NCI-H1105 (cell line): ENCODE measurements at places on chromosomes 1 and 21.

DNA sequence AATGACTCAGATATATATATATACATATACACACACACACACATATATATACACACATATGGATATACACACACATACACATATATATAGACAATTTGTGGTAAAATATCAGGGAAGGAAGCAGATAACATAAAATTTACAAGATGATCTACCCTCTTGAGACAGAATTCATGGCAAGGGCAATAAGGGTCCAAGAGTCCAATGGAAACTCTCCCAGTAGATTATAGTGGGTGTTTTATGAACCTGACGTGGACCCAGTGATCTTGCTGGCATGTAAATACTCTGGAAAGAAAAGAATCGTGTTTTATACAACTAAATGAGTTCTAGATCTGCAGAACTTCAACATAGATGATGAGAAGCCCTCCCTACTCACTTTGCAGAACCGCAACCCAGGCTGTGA lies 49.3 kb downstream of the DENND1B start:
- no peak for DNase-seq

DNA sequence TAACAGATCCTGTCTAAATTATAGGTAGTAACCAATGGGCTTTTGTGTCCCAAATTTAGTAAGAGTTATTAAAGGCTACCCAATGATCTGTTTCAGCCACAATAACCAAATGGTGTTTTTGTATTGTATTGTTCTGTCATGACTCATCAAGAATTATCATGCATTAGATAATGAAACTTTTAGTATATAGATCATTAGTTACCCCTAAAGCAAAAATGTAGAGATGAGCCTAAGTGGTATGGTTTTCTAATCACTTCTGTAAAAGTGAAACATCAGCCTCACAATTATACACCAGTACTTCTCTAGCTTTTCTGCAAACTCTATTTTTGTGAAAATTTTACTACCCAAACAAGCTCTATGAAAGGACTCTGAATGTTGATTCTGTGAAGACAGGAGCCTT lies 71.4 kb downstream of the LRRC7 start:
- no peak for DNase-seq

- DNase-seq = no peak
Measured at GRCh38 chr1:21553116-21553926, 44.1 kb downstream of the ALPL start.

DNA sequence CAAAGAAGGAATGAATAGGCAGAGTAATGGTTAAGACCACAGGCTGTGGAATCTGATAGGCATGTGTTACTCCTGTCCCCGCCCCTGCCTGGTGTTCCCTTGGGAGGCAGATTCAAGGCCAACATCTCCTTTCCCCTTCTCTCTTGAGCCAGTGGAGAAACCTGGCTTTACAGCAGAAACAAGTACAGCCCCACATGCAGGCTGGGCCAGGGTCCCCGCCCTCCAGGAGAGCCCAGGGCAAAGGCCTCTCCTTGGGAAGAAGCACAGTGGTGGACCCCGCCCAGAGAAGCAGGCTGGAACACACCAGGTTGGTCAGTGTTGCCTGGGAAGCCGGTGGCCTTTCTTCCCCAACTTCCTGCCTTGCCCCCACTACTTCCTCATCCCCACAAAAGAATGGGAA lies 6.8 kb downstream of the C1orf167 start:
- no peak for DNase-seq

- no peak for DNase-seq
Measured at GRCh38 chr1:211329764-211330201, 3.1 kb downstream of the TRAF5 start.

DNA sequence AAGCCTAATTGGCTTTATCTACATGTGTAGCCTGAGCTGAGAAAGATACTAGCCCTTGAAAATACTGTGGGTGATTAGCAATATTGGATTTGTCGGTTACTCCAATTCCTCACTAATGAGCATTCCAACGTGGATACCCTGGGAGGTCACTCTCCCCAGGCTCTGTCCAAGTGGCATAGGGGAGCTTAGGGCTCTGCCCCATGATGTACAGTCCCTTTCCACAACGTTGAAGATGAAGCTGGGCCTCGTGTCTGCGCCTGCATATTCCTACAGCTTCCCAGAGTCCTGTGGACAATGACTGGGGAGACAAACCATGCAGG lies 2.6 kb downstream of the RCC1 start:
- DNase-seq = no peak

DNA sequence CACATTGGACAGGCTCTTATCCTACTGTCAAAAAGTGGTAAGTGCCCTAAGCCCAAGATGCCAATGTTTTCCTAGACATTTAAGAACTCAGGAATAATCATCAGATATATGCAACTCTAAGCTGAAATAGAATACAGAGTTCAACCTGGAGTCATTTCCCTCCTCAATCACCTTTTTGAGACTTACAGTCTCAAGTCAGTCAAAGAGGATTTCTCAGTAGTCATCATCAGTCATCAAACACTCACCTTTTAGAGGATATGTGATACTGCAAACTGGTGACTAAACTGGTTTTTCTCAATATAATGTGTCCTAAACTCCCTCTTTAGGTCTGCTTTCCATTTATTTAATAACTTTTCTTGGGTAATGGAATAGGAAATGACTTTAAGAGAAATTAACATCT lies 145.3 kb upstream of the ADAMTS5 start:
- DNase-seq = no peak

DNA sequence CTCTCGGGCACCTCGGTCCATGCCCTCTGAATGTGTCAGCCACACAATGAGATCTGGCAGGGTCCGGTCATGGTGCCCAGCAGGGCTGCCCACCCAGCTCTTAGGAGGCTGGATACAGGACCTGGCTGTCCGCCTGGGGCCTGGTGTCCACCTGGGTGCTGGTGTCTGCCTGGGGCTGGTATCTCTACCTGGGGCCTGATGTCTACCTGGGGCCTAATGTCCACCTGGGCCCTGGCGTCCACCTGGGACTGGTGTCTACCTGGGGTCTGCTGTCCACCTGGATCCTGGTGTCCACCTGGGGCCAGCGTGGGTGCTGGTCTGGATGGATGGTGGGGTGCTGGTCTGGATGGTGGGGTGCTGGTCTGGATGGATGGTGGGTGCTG lies 45.1 kb upstream of the ACTRT2 start:
- no peak for DNase-seq

DNA sequence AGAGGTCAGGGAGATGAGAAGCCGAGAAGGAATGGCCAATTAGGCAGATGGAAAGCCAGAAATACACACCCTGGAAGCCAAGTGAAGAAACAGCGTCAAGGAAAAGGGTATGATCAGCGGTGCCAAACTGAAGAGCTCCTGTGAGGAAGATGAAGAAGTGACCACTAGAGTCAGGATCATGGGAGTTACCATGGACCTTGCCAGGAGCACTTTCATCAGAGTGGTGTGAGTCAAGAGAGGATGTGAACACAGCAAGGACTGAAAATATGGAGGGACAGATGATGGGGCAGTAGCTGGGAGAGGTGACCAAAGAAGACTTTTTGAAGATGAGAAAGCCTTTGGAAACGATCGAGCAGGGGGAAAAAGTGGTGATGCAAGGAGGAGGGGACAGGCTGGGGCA lies 50.4 kb downstream of the CD34 start:
- no peak for DNase-seq

DNA sequence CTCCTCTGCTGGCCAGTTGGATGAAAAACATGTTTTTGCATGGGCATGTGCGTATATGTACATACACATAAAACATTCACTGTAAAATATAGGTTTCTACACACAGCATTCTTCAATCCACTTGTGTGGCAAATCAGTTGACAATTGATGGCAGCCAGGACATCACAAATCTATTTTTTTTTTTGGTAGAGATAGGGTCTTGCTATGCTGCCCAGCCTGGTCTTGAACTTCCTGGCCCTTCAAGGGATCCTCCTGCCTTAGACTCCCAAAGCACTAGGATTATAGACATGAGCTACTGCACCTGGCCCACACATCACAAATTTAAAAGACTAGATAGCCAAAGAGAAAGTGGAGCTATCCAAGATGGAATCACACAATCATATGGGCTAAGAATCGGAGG lies 39.6 kb downstream of the ARHGEF11 start:
- DNase-seq = no peak

DNA sequence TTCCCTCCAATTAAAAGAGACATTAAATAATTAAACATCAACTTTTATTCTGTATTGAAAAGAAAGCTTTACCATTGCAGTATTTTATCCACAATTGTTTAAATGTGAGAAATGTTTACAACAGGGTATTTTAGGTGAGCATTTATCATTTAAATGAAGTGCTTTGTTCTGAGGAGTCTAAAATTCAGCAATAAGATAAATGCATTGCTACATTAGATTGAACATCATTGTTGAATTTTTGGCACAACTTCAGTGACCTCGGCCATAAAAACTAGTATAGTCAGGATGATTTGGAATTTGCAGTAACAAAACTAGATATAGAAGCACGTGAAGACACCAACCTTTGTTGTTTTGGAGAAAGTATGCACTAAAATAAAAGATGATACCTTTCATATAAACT lies 692.9 kb downstream of the USP25 start:
- no peak for DNase-seq

DNA sequence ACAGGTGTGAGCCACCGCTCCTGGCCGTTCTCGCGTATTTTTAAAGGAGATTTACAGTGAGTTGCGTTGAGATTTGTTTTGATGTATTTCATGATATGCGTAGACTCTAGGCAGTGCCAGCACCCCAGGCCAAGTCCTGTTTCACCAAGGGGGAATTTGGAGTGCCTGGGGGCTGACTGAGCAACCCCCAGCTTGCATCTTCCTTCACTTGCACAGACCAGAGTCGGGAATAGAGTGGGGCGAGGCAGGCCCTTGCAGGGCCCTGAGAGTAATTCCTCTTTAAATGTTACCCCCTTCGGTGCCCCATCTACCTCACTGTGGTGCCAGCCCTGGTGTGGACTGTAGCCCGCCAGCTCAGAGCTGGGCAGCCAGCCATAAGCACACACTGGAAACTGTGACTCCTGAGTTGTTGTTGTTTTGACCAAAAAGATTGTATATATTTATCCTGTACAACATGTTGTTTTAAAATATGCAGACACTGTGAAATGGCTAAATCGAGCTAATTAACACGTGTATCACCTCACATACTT lies 269.5 kb downstream of the NPHP4 start:
- no peak for DNase-seq

DNA sequence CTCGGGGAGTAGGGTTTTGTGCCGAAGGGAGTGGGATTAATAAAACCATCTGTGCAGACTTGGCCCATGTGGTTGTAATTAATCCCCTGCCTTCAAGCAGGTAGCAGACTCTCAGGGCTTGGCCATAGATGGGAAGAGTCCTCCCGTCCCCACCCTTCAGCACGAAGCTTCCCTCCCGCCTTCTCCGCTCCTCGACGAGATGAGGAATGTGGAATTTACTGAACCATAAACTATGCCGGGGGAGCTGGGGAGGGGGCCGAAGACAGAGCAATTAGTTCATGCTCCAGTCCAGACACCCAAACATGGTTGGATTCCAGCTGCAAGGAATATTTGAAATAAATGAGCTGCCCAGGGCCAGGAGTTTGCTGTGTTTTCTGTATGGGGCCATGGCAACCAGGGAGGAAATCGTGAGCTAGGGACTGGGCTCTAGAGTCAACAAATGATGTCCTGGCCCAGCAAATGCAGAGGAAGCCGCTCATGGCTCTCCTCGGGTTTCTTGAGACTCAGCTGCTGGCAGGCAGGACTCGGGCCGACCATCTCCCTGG lies 78.8 kb downstream of the SPSB1 start:
- no peak for DNase-seq

DNA sequence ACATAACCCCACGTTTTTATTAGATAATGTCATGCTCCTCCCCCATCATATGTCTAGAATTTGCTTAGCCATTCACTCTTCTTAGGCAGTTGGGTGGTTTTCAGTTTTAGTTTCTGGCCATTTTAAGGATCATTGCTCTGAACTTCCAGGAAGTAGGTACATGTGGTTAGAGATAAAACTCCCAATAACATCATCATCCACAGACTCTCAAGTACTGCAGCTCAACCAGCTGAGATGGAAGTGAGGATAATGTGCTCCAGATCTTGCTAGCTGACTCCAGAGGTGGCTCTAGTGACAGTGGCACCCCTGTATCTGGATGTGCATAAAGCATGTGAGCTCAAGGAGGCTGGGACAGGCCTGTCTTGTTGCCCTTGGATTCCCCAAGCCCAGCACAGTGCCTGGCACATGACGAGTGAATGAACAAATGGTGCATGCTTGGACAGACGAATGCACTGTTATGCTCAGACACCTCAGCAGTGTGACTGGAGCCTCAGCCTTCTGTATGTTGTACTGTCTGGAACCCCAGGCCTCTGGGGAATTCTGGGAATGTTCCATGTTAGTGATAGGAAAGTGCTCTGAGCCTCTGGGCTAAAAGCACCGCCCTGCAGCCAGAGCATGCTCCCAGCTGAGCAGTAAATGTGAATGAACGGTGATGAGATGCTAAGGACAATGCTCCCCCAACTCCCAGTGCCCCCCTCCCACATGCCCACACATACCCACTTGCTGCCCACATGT lies 16.4 kb upstream of the KCNN3 start:
- no peak for DNase-seq

GRCh38 chr1:240309769-240310168 lies 218.1 kb downstream of the FMN2 start:
- no peak for DNase-seq

GRCh38 chr1:23496490-23497181 lies 12.7 kb upstream of the ASAP3 start:
- DNase-seq = no peak

- peak; percentile 3 for DNase-seq
Measured at GRCh38 chr1:175394739-175395138, 202.2 kb upstream of the KIAA0040 start.

DNA sequence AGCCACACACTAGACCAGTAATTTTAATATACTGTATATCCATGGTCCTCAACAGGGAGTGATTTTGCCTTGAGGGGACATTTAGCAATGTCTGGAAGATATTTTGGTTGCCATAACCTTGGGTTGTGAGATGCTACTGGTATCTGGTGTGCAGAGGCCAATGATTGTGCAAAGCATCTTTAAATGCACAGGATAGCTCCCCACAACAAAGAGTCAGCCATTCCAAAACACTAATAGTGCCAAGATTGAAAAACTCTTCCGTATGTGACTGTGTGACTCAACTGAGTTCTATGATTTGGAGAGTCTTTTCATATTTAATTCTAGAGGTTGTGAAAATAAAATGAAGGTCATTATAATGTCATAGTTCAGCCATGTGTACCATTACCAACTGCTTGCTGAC lies 141.4 kb upstream of the CACYBP start:
- DNase-seq = no peak

- peak; percentile 0 for DNase-seq
Measured at GRCh38 chr1:85692730-85693314, 15.4 kb downstream of the ZNHIT6 start.

GRCh38 chr1:8461351-8462110 lies 143.6 kb downstream of the SLC45A1 start:
- DNase-seq = peak; percentile 67

DNA sequence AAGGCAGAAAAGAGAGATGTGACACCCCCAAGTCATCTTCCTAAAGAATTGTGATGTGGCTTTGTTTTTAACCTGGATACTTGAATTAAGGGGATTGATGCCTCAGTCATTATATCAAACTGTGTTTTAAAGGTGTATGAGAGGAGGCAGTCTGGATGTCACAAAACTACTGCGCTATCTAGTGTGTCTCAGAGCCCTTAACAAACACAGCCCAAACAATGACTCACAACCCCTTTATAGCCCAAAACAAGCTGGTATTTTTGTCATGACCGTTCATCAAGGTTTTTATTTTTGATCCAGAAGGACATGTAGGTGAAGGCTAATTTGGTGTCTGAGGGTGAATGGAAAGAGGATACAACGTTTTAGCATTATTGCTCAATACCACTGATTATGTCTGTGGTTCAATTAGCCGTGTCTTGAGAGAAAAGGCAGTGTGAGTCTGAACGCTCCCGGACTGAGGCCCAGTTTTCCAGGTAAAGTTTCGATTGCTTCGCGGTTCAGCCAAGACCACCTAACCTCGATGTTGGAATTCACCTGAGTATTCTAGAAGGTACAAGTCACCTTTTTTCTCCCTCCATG lies 71.6 kb downstream of the SGIP1 start:
- DNase-seq = no peak
